ENCODE measurements at places on chromosomes 12 and 14.

GRCh38 chr14:68814539-68815297, 21.9 kb upstream of the ZFP36L1 start:
- DNase-seq: peak; percentile 47

GRCh38 chr12:125110641-125111360, 45.6 kb downstream of the AACS start:
- no peak for DNase-seq

- DNase-seq: peak; percentile 25
Measured at GRCh38 chr12:31832740-31833729, 104.2 kb upstream of the AMN1 start.

DNA sequence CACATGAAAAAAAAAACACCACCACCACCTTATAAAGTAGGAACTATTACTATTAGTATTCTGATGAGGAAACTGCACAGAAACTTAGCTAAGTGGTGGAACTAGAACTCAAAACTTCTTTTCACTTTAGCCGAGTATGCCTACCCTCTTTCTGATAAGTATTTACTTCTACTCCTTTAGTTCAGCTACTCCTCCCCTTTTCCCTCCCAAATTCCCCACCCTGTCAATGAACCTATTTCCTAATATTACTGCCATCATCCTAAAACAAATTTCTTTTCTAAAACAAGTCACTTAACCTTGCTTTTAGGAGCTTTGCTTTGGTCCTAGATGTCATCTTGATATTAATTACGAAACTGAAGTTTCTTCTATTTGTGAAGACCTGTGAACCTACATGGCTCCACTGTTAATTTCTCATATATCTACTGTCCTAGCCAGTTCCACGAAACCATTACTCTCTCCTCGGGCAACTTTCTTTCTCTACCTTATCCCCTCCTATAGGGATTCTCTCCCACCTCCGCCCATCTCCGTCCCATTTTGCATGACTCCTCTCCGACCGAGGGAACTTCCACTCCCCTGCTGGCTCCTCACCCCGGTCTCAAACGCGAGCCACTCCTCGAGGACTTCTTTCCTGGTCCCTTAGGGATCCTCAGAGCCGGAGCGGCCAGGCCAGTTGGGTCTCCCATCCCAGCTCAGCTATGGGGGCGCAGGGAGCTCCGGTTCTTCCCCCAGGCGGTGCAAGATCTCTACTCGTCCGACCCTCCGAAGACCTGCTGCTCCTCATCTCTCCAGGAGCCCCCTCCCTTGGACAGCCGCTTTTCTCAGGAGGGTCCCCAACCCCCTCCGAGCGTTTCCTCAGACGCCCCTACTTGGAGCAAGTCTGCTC, 1.1 kb downstream of the NUMB start:
- DNase-seq: peak; percentile 5

DNA sequence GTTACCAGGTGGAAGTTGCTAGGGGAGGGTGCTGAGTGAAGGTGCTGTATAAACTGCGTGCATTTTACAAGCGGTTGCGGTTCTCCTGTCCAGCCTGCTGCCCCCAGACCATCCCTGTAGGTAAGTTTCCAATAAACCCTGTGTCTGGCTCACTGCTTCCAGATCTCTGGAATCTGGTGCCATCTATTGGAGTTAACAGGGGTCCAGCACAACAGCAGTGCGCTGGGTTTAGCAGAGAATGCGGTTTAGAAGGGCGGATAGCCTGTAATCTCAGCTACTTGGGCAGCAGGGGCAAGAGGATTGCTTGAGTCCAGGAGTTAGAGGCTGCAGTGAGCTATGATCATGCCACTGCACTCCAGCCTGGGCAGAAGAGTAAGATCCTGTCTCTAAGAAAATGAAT, 4.9 kb downstream of the AACS start:
- DNase-seq: no peak

DNA sequence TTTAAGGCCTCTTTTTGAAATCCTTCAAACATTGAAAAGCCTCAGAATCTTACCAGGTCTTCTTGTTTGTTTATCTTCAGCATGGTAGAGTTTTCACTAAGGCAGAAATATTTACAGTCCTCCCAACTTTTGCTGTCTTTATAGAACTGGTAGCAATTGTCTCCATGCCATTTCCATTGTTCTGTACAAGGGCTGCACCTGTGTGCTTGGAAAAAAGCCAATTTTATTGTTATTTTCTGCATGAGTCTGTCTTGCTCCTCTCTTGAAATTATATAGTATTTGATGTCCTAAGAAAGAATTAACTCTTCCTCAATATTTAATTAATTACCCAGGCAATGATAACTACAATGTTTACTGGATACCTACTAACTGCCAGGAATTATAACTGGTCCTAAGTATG, 23.3 kb downstream of the CLEC1A start:
- DNase-seq: no peak

GRCh38 chr14:102574281-102575159, 17.9 kb upstream of the RCOR1 start:
- no peak for DNase-seq

DNA sequence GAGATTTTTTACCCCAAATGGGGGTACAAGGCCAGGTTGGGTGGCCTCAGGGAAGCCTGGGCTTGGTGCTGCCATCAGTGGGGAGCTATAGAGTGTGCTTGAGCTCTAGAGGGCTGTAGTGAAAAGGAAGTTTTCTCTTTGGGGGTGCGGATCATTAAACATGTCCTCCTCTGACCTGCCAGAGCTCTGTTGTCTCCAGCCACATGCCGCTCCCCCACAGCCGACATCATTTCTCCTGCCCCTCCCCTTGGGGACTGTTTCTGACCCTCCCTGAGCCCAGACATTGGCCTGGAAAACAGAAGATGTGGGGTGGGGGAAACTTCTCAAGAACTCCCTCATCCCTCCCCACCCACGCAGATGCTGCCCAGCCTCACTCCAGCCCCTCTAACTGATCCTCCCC, 25.3 kb downstream of the DTX1 start:
- DNase-seq: no peak

GRCh38 chr12:108516511-108517275, 1.6 kb downstream of the FICD start:
- DNase-seq: no peak

DNA sequence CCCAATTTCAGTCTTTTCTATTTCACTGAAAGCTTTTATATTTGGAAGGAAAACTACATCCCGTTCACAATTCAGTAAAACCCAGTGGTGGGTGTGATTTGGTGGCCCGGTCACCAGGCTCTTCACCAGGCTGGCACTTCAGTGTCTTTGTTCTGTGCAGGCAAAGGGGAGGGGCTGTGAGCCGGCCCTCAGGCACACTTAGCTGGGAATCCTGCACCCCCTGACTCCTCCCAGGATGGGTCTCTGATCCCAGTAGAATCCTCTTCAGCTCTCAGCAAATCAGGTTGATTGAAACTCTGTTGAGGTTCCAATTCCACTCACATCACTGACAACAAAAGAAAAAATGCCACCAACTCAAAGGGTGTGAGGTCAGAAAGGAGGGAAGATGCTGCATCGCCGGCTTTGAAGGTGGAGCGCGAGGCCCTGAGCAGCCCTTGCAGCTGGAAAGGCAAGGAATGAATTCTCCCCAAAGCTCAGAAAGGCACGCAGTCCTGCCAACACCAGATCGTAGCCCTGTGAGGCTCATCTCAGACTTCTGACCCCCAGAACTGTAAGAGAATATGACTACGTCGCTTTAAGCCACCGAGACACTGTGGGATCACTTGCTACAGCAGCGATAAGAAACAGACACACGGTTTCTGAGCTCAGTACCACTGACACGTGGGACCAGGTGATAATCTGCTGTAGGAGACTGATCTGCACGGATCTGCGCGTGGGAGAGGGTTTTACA, 166.6 kb downstream of the PIWIL1 start:
- no peak for DNase-seq

DNA sequence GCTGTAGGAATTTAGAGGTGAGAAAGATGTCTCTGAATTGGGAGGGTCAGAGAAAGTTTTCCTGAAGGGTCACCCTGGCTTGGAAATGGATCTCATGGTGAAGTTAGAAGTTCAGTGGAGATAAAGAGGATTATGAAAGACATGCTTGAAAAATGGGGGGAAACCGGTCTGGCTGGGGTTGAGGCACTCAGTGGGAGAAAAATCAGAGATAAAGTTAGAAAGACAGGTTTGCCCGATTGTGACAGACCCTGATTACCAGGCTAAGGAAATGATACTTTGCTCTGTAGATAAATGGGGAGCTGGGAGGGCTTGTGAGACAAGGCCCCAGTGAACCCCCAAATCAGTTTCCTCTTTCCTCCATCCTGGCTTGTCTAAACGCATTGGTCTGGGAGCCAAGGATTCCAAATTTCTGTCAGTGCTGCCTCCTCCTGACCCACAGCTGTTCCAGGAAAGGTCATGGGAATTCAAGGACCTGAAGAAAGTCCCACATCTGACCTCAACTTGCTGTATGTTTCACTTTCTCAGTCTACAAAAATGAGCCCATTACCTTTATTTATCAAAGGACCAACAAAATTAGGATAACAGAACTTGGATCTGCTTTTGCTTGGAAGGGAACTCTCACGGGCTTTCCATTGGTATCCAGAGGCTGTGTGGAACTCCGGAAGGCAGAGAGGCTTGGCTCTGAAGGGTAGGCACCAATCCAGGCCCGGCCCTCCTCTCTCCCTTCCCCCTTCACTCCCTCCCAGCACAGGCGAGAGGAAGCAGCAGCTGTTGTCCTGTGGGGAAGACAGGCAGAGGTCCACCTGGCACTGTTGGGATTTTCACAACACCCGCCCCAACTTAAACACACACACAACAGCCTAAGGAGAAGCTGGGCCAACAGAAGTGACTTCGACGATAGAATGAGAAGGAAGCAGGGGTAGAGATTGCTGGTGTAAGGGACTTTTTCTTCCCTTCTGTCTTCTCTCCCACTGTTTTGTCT, 3.4 kb upstream of the RNASE7 start:
- DNase-seq: no peak

DNA sequence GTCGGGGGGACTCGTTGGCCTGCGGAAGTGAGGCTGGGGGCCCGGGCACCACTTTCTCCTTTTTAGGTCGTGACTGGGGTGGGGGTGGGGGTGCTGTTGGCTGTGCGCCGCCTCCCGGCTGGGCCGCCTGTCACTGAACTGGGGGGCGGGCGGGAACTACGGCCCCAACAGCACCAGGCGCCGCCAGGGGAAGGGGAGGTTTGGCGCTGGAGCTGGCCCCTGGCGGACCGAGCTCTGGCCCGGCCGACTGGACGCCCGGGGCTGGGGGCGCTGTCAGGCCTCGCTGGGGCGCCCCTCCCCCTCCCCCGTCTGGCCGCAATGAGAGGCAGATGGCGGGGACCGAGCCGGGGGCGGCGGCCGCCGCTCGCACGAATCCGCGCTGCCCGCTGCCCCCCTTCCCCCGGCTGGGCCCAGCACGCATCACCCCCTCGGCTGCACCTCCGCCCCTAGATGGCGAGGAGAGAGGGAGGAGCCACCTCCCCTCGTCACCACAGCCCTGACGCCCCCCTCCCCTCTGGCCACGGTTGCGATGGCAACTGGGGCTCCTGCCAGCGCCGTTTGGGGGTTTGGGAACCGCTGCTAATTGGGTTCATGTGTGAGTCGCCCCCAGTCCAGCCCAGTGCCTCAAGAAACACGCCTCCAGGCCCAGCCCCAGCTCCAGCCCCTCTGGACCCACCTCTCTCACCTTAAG, 723 bp downstream of the NFATC4 start:
- peak; percentile 26 for DNase-seq

DNA sequence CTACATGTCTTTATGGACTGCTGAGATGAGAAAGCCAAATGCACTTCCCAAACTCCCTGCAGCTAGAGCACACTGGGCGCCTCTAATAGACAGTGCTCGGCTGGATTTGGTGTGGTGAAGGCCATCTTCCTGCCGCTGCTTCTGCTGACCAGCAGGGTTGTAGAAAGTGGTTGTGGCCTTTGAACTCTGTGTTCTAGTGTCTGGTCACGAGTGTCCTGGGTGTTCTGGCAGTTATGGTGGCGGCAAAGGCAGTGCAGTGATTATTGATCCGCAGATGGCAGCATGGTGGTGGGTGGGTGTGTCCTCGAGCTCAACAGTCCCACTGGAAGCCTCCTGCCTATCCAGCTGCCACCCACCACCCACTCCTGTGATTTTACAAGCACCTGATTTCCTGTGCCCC, 43.4 kb downstream of the SMIM41 start:
- no peak for DNase-seq

GRCh38 chr14:73261075-73261474, 23.8 kb downstream of the PAPLN start:
- DNase-seq: no peak

DNA sequence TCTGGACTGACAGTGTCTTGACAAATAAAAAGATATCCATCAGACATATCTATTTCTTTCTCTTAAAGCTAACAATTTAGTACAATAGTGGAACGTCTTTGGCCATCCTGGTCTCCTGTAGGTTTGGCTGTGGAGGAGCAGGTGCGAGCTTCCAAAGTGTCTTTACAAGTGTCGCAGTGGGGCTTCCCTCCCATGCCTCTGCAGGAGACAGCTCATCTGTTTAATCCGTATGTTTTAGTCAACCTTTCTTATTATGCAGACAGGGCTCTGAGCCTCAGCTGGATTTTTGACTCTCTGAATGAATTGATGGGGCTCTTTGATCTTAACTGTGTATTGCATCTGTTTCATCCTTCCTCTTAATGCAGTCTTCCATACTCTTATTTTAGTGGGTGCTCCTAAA, 57.5 kb downstream of the RMST start:
- no peak for DNase-seq

DNA sequence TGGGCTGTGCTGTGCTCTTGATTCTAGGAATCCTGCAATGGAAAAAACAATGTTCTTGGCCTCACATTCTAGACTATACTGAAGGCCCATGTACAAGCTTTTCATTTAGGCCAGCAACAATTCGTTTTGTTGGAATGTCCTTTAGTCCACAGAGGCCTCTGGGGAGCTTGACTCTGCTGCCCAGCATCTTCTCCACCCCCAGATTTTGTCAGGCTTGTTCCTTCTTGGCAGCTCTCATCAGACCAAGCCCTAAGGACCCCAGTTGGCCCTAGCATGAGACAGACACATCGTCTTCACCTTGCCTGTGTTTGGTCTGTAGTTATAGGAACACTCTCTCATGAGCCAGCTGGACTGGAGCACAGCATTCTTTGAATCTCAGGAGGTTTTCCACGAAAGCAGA, 300.1 kb downstream of the VRK1 start:
- DNase-seq: no peak

DNA sequence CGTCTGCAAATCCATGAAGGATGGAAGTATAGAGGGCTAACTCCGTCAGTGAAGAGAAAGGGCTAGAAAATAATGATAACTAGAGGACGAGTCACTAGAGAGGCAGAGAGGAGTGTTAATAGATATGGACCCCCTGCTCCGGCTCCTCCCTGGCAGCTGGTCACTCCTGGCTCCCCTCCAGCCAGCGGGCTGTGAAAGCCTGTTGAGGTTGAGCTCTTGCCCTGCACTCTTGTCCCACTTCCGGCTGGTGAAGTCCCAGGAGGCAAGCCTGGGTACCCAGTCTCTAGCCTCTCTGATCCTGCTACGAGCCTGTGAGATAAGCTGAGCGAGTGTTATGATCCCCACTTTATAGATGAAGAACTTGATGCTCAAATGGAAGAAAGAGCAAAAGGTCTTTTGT, 90.3 kb downstream of the RFX4 start:
- no peak for DNase-seq

GRCh38 chr12:108551535-108551934, 9.4 kb downstream of the SART3 start:
- no peak for DNase-seq
